ENCODE measurements at places on chromosomes 1 and 21.

DNA sequence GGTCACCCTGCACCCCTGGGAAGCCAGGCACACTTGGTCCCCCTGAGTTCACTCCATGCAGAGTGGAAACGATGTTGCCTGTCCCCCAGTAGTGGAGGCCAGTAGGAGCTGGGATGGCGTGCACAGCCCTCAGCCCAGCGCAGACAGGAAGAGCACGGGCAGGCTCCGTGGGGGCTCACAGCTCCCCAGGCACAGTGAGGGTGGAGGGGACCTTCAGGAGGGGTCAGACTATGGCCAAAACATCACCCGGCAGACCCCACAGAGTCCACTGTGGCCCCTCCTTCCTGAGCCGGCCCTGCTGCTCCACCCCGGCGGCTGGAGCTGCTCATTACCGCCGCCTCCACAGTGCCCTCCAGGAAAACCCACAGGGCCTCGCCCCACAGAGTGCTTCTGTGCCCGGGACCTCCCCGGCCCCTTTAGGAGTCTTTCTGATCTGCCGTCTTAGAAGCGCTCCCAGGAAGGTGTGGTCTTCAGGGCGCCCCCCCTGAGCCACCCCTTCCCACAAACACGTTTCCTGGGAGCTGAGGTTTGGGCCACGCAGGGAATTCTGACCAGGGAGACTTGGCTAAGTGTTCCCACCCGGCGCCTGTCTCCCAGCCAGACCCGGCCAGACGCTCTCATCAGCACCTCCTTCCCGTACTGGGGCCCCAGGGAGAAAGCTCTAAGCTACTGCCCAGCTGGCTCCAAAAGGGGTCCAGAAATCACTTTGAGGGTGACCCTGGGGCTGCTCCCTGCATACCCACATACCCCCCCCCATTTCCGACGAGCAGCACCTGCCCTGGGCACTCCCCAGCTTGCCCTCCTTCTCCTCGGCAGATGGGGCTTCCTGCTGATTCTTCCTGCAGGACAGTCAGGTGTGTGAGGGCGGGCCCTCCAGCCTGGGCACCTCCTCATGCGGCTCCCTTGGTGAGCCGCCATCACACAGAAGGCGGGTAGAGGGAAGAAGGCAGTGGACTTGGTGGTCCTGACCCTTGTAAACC, 38.8 kb downstream of the RIPK4 start:
- no peak for DNase-seq

- no peak for DNase-seq
These were observed 37.0 kb downstream of the COQ8A start for GRCh38 chr1:226976978-226977642.

DNA sequence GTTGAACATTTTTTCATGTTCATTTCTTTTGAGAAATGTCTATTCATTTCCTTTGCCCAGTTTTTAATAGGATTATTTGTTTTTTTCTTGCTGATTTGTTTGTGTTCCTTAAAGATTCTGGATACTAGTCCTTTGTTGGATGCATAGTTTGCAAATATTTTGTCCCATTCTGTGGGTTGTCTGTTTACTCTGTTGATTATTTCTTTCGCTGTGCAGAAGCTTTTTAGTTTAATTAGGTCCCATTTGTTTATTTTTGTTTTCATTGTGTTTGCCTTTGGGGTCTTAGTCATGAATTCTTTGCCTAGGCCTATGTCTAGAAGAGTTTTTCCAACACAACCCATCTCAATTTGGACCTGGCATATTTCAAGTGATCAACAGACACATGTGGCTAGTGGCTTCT, 116.1 kb upstream of the GALNT2 start:
- no peak for DNase-seq

GRCh38 chr1:201736707-201737320, 92.1 kb upstream of the IPO9 start:
- no peak for DNase-seq

GRCh38 chr1:25243907-25244306, 3.3 kb downstream of the RSRP1 start:
- DNase-seq, result no peak

GRCh38 chr1:98964198-98964597, 40.5 kb downstream of the PLPPR5 start:
- DNase-seq, result no peak

GRCh38 chr1:206470692-206471414, 577 bp downstream of the IKBKE start:
- no peak for DNase-seq

GRCh38 chr1:47948126-47948525, 49.1 kb downstream of the TRABD2B start:
- no peak for DNase-seq

DNA sequence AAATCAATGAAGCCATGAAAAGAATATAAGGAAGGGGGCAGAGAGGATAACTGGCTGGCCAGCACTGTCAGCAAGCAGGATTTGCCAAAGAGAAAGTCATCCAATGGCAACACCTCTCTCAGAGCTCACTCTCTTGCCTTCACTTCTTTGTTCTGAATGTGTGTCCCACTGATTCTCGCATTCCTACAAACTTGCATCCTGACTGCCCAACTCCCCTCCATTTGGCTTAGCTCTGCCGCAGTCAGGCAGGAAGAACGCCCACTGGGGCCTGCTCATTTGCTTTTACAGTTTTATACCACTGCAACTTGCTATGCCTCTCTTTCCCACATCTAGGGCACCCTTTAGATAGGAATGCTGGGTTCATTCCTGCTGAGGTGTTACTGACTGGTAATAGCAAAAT, 364.2 kb upstream of the ST6GALNAC5 start:
- no peak for DNase-seq

- no peak for DNase-seq
These were observed 37.5 kb downstream of the PLPPR5 start for GRCh38 chr1:98967122-98967521.

- DNase-seq, result no peak
These were observed 26.4 kb downstream of the ANGPTL1 start for GRCh38 chr1:178844436-178844835.

- DNase-seq, result no peak
These were observed 790 bp downstream of the RPS8 start for GRCh38 chr1:44775930-44776729.
